Breast epithelium (tissue), 4 donors: ENCODE measurements at places on chromosomes 1 and 21.

GRCh38 chr21:42307106-42307505 lies 8.1 kb downstream of the TFF3 start:
- no peak for DNase-seq

- no peak for DNase-seq
Observed at GRCh38 chr1:74791491-74791890, 58.5 kb downstream of the TYW3 start.

GRCh38 chr21:43806017-43806710 lies 16.8 kb downstream of the RRP1 start:
- no peak for DNase-seq

DNA sequence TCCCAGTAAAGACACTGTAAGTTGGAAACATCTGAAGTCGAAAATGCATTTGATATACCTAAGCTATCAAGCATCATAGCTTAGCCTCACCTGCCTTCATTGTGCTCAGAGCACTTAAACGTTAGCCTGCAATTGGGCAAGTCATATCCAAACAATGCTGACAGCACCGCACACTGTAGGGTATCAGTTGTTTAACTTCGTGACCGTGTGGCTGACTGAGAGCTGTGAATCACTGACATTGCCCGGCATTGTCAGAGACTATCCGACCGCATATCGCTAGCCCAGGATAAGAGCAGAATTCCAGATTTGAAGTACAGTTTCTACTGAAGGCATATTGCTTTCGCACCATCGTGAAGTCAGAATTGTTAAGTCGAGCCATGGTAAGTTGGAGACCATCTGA lies 41.5 kb downstream of the GALNT2 start:
- DNase-seq: no peak

DNA sequence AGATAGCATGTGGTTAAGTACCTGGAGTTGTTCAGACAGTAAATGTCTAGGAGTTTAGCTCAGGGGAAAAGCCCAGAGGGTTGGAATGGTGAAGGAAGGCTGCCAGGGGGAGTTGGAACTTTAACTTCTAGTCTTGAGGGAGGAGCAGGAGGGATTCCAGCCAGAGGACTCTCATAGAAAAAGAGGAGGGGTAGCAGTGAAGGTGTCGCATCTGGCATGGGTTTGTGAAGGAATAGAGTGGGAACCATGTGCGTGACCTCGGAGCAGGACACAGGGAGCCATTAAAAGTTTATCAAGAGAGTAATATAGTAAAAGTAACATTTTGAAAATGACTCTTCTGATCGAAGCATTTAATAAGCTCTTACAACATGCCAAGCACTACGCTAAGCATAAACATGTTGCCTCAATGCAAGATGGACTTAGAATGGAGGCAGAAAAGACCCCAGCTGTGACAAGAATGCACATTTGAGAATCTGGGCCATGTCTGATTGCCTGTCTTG lies 632.4 kb upstream of the CAMK1G start:
- no peak for DNase-seq

DNA sequence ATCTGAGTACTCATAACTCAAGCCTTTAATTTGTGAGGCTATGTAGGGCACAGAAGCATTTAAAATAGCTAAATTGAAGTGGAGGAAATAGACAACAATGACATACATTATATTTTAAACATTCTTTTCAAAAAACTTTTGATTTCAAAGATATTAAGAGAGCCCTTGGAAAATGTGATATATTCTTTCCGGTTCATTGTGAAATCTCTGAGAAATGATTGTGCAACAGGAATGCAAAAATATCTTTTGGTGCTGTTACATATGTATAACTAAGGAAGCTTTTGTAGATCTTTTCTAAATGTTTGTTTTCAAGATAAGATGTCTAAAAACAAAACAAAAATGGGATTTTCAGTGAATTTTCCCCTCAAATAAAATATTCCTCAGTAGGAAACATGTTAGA lies 185.2 kb downstream of the LEPR start:
- no peak for DNase-seq

- DNase-seq: no peak
Observed at GRCh38 chr1:12709696-12710095, 6.2 kb upstream of the AADACL3 start.

DNA sequence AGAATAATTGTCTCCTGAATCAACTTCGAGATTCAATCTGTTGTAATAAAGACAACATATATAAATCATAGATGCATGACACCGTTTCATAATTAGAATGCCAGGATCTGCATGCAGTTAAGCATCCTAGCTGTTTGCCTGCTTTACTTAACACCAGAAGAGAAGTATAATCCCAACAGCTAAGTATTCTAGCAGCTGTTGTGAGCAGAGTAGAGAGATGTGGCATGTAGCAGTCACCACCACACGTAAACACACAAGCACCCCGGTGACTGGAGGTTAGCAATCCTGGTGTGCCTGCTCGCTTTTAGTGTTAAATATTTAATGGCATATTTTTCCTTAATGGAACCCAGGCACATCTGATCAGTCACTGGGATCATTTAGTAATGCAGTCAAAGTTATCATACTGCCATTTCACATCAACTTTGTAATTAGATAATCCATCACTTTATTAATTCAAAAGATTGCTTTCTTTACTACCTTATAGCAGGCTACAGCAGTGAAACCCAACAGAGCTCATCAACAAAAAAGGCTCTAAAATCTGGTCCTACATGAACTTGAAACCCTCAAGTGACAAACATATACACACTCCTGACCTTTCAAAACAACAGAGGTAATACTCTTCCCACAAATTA lies 187.9 kb downstream of the SMYD3 start:
- DNase-seq: no peak

- DNase-seq: no peak
Observed at GRCh38 chr1:170634293-170634692, 29.6 kb upstream of the PRRX1 start.

GRCh38 chr1:11046270-11046566 lies 821 bp downstream of the MASP2 start:
- DNase-seq: no peak

- DNase-seq: no peak
Observed at GRCh38 chr1:180358649-180359048, 128.6 kb downstream of the LHX4 start.

DNA sequence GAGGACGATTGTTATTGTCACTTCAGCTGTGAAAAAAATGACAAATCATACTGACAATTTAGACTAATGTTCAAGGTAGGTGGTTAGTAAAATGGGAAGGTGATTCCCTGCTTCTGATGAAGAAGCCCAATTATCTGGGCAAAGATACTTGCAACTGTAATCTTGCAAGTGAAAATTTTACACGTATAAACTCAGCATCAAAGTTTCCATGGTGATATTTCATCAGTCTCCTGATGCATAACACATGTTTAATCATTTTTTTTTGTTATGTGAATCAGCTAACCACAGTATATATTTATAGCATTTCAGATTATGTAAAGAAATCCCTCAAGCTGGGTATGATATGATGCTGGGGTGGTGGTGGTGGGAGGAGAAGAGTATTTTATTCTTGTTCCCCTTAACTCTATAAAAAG lies 16.4 kb upstream of the KCNK1 start:
- DNase-seq: no peak

DNA sequence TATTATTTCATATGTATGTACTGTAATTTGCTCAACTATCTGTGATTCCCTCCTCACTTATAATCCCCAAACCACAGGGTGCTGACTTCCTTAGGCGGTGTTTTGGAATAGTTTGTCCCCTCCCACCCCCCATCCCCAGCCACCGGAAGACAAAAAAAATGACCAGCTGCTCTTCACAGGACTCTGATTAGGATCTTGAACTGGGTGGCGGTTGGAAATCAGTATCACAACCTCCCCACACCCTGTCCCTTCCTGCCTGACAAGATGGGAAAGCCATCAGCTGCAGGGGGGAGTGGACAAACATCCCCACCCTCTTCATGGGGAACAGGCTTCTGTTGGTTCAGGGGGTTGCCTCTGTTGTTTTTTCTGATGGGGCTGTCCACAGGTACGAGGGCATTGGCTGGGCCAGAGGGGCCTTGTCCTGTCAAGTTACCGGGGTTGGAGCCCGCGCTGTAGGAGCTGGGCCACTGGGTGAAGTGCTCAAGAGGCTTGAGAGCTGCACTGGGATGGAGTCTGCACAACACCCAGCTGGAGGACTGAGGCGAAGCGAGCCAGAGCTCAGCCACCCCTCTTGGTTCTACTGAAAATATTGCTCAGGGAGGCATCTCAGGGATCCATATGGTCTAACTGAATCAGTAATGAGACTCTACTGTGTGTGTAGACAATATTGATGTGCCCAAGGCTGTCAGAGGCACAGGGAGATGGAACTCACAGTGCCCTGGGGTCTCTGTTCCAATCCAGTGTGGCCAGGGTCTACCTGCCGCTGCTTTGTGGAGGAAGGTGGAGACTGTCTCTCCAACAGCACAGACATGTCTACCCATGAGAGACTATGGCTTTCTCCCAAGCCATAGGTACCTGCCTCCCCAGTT lies 28.2 kb downstream of the NAV1 start:
- DNase-seq: no peak

- no peak for DNase-seq
Observed at GRCh38 chr21:29418813-29419212, 120.1 kb downstream of the BACH1 start.

DNA sequence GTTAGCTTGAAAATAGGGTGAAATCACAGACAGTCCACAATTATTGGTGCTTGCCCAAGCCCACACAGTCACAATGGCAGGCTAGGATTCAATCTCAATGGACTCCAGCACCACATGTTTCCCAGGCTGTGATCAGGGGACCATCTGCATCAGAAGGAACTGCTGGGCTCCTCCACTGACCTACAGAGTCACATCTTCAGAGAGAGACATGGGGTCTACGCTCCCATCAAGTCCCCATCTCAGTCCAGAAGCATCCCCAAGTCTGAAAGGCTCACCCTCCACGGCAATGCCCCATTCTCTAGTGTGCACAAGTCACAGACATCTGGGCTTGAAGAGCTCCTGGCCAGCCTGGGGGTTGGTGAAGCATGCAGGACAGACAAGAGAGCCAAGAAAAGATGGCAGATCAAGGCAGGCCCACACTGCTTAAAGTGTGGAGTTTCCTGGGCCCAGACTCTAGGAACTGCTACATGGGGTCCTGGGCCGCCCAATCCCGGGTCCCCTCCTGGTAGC lies 262.5 kb downstream of the NPHP4 start:
- DNase-seq: no peak

DNA sequence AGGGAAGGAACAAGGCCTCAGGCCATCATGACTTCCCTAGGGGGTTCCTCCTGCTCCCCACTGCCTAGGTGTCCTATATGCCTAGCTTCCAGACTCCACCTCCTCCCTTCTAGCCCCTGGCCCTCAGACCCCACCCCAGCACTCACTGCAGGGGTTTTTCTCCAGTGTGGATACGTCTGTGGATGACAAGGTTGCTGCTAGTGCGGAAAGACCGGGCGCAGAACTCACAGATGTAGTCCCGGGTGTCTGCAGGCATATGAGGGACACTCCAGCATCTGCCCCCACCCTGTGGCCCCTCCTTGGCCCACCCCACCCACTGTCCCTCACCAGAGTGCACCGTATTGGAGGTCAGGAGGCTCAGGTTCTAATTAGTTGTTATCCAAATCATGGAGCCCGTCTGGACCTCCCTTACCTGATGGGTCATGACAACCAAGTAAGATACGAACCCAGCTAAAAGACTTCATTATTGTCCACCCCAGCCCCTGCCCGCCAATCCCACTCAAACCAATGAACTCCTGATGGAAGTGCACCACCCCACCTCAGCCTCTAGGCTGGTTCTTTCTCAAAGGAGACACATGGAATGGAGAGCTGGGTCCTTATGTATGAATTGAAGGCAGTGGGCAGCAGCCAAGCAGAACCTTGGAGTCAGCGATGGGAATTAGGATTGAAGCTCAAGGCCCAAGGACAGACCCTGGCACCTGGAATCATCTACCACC lies 8.2 kb downstream of the ZNF692 start:
- no peak for DNase-seq

GRCh38 chr1:32234792-32235191 lies 12.2 kb upstream of the FAM167B start:
- no peak for DNase-seq

- no peak for DNase-seq
Observed at GRCh38 chr1:93056214-93056613, 22.9 kb upstream of the MTF2 start.

DNA sequence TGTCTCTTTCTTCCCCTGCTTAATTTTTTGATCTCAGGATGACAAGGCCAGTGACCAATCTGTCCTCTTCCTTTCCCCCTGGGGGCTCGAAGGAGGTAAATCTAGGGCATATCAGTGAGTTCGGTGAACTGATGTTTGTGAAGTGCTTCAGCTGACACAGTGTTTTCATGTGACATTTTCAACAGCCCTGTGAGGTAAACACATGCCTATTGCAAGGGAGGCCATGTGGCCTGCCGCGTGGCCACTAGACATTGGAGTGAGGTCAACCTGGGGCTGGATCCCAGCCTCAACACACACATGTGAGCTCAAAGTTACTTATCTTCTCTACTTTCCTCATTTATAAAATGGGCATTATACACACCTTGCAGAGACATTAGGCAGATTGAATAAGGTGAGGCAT lies 126.3 kb downstream of the PLPP3 start:
- no peak for DNase-seq

DNA sequence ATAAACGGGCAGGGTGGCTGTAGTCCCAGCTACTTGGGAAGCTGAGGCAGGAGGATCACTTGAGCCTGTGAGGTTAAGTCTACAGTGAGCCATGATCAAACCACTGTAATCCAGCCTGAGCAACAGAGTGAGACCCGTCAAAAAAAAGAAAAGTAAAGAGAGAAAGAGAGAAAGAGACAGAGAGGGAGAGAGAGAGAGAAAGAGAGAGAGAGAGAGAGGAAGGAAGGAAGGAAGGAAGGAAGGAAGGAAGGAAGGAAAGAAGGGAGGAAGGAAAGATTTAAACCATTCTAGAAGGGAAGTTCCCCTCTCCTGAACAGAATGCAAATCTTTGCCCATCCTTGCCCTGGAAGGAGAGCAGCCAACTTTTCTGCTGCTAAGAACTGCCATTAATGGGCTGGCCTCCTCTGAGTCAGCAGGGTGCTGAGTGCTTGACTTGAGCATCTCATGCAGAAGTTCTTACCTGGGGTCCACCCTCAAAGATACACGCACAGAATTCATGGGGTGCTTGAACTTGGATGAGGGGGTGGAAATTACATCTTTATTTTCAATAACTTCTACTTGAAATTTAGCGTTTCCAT lies 24.5 kb upstream of the TARDBP start:
- DNase-seq: no peak

DNA sequence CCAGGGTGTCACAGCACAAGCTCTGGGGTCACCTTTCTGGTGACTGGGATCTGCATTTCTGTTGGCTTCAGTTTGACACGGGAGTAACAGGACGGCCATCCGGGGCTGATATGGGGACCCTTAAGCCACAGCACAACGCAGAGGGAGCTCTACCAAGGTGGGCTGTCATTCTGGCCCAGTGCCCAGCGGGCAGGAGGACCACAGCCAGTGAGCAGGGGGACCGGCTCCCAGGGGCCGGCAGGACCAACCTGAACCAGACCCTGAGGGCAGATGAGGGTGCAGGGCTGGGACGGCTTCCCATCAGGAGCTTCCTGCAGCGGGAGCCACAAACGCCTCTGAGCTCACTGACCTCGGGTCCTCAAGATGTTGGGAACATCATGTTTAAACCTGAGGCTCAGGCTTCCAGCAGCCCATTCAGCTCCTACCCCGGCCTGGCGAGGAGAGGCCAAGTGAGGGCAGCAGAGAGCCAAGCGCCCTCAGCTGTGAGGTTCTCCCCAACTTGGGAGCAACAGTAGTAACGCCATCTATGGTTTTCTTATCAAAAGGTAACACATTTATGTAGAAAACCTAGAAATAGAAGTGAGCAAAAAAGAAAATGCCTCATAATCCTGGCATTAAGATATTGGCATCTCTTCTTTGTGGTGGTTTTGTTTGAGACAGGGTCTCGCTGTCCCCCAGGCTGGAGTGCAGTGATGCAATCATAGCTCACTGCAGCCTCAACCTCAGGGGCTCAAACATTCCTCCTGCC lies 26.8 kb downstream of the TMEM201 start:
- no peak for DNase-seq
